ENCODE measurements at places on chromosomes 5 and 9.

GRCh38 chr5:146070746-146071145 lies 34.6 kb downstream of the PLAC8L1 start:
- no peak for DNase-seq

DNA sequence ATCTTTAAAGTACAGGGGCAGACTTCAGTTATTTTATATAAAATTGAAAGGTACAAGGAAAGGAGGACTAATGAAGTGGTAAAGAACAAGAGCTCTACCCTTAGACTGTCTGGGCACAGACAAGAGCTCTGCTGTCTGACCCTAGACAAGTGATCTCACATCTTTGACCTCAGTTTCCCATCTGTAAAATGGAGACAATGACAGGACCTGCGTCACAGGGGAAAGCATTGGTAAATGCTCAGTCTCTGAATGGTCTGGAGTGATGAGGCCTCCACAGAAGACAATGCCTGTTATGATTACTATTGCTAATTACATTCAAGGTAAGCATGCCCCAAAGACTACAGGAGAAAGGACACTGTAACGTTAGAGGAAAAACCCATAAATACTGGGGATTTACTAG lies 37.5 kb downstream of the ANKH start:
- DNase-seq = no peak

GRCh38 chr9:95912773-95913172 lies 37.3 kb downstream of the ERCC6L2 start:
- DNase-seq = no peak

DNA sequence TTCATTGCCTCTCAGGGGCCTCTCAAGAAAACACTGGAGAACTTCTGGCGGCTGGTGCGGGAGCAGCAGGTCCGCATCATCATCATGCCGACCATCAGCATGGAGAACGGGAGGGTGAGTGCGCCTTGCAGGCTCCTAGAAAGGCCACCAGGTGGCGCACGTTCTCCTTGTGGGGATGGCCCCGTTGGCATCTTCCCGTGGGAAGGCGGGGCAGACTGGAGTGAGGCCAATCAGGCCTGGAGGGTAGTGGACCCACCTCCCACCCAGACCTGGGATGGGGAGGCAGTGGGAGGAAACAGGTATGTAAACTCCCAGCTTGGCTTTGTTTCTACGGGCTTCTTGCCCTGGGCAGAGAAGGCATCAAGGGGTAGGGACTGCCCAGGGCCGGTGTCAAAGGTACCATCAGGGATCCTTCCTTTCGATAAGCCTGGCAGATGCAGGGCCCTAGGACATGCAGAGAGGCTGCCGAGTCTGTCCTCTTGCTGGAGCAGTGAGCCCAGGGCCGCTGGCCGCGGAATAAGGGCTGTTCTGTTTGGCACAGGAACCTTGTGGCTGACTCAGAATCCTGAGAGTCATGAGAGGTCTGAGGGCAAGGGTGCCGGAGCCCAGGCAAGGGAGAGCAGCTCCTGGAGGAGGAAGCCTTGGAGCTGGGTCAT lies 18.9 kb upstream of the SPTLC1 start:
- peak; percentile 77 for DNase-seq

- no peak for DNase-seq
Observed at GRCh38 chr5:178440181-178440580, 150.0 kb downstream of the COL23A1 start.

- peak; percentile 26 for DNase-seq
Observed at GRCh38 chr9:87497604-87498045, at the start of gene DAPK1. Gene DAPK1, plus strand, starts transcription at chr9:87497867. Its CDS starts 1,211 bp downstream, at chr9:87499078.

DNA sequence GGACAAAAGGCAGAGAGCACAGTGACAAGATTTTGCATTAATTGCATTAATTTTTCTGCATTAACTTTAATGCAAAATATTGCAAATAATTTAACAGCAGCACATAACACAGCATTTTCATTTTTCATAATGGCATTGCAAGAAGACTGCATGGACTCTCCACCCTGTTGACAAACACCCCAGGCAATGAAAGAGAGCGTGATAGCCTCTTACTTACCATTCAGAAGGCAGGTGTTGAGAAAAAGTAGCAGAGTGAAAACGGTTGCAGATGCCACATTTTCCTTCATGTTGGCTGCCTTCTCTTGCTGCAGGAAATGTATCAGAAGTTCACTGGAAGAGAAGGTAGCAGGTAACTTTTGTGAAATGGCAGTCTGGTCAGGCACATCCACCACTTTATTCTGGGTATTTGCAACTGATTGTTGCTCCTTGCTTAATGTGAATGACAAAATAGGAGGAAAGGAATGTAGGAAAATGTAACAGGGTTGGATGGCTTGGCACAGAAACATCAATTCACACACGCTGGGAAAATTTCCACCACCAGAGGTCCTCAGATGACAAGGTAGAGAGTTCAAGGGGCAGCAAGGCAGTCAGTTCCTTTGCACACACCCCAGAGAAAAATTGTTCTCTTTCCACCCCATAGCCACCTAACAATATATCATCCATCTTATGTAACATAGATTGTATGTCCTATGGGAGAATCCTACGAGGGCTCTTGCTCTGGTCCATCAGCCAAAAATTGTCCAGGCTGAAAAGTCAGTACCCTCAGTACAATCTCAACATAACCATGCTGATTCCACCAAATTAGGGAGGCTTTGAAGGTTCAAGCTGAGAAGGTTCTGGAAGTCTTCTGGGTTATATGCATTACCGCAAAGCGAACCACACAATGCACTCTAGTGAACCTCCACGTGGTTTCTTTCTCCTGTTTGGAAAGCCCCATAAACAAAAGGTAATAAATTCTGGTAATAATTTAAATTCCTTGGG lies 41.9 kb upstream of the AGXT2 start:
- DNase-seq = peak; percentile 27

DNA sequence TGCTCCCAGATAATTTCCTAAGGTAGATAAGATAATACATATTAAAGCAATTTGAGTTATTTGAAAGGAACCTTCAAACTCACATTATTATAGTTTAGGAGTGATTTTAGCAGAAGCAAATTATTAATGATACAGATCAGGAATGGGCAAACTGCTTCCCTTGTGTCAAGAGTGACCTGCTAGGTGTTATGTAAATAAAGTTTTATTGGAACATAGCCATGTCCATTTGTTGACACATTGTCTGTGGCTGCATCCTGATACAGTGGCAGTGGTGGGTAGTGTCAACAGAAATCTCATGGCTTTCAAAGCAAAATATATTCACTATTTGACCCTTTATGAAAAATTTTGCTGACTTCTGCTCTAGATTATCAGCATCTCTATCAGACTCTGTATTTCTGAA lies 11.4 kb upstream of the BASP1 start:
- no peak for DNase-seq

DNA sequence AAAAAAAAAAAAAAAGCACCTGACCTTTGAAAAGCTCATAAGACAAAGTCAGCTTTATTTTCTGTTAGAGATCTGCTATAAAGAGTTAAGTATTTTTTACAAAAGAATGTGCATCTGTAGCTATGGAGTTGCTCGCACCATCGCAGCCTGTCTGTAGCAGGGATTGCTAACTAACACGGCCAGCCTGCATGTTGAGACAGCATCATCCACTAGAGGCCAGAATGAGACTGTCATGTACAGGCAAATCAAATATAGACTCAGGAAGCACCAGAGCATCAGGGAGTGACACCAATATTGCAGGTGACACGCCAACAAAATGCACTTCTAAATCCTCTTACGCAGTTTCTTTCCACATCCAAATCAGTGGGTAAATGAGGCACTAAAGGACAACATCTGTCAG lies 136.3 kb upstream of the RASEF start:
- DNase-seq = no peak

- no peak for DNase-seq
Observed at GRCh38 chr9:117927354-117927753, 223.2 kb downstream of the TLR4 start.

- no peak for DNase-seq
Observed at GRCh38 chr5:5066276-5067186, 73.6 kb upstream of the ADAMTS16 start.

DNA sequence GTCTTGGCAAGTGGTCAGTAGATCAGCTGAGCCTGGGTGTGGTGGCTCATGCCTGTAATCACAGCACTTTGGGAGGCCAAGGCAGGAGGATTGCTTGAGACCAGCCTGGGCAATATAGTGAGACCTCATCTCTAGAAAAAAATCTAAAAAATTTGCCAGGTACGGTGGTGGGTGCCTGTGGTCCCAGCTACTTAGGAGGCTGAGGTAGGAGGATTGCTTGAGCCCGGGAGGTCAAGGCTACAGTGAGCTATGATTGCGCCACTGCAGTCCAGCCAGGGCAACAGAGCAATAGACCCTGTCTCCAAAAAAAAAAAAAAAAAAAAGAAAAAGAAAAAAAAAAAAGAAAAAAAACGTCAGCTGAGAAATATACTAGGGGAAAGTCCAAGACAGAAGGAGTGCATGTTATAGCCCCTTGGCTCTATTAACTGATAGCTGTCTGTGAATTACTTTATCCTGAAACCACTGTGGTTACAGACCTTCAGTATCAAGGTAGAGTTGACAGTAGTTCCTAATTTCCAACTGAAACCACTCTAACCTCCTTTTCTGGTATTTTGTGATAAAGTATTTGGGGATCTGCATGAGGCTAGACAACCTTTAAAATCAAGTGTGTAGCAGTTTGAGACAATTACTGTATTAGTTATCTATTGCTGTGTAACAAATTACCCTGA lies 2.3 kb upstream of the INIP start:
- DNase-seq = no peak

DNA sequence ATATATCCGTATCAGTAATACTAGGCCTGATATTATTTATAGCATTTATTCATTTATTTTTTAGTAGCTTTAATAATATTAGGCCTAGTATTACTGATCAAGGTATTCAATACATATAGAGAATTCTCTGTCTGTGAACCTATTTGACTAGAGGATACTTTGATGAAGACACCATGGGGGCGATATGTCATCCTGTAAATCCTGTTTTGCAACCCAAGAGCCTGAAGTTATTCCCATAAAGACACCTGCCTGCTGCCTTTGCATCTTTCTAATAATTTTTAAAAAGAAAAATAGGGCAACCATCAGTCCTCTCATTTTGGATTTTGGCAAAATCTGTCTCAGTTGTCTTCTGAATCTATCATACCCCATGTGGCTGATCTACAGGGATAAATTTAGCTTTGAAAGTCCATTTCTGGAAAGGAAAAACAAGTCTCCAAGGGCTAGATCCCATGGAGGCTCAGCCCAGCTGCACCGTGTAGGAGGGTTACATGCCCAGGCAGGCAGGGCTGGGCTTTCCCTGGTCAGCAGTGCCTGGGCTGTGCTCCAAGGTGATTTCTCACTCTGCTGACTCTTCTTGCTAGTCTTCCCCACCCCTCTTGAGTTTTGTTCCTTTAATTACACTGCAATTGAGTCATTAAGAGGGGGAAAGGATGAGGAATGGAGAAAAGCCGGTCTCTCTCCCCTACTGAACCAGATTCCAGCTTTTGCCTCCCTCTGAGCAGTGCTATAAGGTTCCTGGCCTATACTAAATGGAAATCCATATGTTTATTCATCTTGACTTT lies 169.0 kb downstream of the TRIM32 start:
- DNase-seq = no peak

DNA sequence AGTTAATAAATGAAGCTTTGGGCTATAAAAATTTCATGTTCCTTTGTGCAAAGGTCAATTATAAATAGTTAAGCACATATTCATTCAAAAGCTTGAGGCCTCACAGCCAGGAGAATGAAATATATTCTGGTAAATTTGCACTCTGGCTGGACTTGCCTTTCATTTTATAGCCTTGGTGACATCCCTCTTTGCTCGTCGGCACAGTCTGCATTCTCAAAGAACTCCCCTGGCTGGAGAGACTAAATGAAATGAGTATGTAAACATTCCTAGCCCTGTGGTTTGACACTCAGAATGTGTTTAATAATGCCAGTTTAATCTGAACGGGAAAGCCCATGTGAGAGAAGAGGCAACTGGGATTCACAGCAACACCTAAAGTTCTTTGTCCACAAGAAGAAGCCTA lies 285.6 kb downstream of the BRINP1 start:
- no peak for DNase-seq

- no peak for DNase-seq
Observed at GRCh38 chr9:71955300-71955915, 44.0 kb downstream of the C9orf85 start.

GRCh38 chr5:179906795-179907555 lies 722 bp downstream of the TBC1D9B start:
- DNase-seq = no peak

GRCh38 chr9:125971050-125971449 lies 223.9 kb downstream of the PBX3 start:
- DNase-seq = no peak

Data from stimulated activated CD4-positive, alpha-beta T cell treated with anti-CD3 and anti-CD28 coated beads, TNF-alpha, amount 100 ng/mL, for 24 hours (primary cell).